ENCODE measurements at places on chromosomes 2 and 18.

DNA sequence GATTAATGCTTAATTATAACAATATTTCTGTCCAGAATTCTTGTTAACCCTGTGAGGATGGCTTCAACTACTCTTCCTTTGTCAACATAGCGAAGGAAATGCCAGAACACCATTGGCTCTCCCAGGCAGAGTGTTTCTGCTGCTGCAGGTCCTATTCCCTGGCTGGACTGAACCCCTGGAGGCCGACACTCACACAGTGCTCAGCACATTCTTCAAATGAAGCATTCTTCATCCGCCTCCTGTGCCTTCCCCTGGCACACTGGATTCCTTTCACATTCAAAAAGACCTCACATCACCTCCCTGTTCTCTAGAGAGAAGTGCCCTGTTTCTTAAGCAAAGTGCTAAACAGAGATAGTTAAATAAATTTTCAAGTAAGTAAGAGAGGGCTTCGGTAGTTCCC, 187.3 kb upstream of the MSH6 start:
- no peak for DNase-seq

DNA sequence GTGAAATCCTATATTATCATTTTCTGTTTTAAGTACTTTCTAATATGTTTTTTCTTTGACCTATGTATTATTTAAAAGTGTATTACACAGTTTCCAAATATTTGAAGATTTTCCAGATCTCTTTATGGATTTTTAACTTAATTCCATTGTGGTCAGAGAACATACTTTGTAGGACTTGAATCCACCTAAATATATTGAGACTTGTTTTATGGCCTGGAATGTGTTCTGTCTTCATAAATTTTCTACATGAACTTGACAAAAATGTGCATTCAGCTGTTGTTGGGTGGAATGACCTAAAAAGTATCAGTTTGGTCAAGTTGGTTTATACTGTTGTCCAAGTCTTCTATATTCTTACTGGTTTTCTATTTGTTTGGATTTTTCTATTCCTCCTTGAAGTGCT, 33.8 kb upstream of the TMEM247 start:
- DNase-seq = no peak

GRCh38 chr2:219907011-219907365, 279.6 kb downstream of the SLC4A3 start:
- DNase-seq = no peak

GRCh38 chr2:181289698-181290097, 167.5 kb upstream of the ITGA4 start:
- DNase-seq = no peak

DNA sequence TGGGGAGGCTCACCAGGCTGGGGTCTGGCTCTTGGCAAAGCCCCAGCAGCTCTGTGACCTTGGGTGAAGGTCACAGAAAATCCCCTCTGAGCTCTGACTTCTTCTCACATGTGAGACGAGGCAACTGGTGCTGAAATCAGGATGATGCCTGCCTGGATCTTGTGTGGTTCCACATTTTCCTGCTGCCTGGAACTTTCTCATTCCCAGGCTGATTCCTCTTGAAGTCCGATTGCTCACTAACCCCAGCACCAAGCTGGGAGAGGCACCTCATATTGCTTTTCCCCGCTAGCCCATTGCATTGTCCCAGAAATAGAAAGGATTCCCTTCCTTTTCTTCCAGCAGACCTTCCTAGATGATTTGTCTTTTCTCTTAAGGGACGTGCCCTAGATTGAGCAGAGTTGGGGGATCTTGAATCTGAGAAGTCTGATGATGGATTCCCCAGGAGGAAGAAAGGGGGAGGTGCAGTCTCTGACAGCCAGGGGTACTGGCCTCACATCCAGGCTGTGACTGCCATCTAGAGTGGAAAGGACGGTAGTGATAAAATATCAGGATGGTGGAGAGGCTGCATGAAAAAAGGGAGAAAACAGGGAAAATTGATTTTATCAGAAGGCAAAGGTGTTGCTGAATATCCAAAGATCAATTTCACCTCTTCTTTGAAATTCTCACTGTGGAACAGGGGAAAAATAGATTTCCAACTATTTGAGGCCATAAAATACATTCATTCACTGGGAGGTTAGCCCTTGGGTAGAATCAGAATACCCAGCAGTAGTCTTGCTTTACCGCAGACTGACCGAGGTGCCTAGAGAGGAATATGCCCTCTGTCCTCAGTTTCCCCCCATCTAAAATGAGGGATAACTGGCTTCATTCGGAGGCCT, 96.3 kb downstream of the FAM210A start:
- DNase-seq = no peak

DNA sequence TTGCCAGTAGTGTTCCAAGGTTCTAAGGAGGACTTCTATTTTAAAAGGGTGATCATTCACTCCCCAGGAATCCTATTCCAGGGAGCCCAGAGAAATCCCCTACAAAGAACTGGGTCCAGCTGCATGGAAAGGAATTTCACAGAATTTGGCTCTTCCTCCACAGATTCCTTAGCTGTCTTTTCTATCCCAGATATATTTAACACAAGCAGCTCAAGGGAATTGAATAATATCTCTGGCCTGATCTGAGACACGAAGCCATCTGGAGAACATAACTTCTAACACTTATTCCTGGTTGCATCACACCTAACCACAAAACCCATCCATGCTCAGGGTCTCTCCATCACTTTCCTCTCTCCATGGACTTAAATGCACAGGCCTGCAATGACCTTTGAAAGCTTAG, 306.7 kb upstream of the ACVR2A start:
- no peak for DNase-seq

DNA sequence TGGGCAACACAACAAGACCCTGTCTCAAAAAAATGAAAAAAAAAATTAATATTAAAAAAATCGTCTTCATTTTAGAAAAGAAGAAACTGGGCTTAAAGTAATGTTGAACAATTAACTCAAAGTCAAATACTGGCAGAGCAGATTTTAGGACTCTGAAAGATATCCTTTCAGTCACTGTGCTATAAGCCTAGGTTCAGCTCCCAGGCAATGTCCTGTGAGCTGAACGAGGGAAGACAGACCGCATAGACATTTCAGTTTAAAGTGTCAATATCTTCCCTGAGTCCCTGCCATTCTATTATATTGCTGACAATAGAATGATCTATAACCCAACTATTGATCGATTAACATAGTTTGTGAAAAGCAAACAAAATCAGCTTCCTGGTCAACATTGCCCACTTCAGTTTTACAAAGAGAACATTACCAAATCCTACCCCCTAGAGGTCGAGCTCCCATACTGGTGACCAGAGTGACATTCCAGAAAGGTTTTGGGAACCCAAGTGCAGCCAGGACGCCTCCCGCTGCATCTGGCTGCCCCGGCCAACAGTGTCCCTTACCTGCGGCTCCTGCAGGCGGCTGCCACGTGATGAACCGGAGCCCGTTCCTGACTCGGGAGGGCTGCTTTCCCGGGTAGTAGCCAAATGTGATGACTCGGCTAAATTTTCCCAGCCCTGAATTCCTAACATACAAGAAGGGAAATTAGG, 639 bp downstream of the MRO start:
- DNase-seq = no peak

DNA sequence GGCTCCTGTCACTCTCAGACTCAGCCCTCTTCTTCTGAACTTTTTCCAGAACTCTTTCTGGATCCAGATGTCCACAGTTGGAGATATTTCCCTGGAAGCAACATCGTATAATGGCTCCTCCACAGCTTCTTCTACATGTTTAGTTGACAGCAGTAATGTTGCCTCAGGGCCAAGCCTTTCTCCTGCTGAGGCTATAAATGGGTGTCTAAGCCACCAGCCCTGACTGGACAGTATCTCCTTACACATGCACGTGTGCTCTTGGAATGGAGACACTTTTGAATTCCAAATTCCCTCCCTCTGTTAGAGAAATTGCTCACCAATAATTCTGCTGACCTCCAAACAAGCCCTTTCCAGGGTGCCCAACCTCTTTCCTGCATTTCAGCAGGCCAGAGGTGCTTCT, 156.2 kb upstream of the PIK3C3 start:
- DNase-seq = no peak

DNA sequence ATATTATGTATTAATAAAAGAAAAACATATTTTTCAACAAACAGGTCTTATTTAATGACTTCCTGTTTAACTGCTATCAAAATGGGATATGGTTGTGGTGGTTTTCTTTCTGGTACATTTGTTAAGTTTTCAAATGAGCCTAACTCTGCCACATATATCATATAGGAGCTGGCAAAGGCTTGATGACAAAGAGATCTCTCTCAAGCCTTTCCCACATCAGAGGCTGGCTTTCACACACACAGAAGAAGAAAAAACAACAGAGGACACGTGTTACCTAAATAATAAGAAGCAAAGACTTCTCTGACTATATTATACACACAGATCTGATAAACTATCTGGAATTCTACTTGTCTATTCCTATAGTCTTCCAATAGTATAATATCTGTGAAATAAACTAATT, 46.1 kb downstream of the CFAP36 start:
- no peak for DNase-seq

GRCh38 chr18:67276638-67277037, 239.9 kb downstream of the DSEL start:
- DNase-seq = no peak

- no peak for DNase-seq
Measured at GRCh38 chr2:17748745-17749144, 4.9 kb downstream of the SMC6 start.

DNA sequence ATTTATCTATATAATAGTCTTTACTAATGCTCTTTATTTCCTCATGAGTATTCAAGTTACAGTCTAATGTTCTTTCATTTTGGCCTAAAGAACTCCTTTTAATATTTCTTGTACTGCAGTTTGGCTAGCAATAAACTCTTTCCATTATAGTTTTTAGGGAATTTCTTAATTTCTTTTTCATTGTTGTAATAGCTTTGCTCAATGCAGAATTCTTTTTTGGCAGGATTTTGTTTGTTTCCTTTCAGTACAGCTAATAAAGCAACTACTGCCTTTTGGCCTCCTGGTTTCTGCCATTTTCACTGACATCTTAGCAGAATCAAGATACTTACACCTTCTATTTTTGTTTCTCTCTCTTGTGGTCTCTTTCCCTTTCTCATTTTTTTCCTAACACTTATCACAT, 390.4 kb upstream of the RGPD4 start:
- DNase-seq = no peak

DNA sequence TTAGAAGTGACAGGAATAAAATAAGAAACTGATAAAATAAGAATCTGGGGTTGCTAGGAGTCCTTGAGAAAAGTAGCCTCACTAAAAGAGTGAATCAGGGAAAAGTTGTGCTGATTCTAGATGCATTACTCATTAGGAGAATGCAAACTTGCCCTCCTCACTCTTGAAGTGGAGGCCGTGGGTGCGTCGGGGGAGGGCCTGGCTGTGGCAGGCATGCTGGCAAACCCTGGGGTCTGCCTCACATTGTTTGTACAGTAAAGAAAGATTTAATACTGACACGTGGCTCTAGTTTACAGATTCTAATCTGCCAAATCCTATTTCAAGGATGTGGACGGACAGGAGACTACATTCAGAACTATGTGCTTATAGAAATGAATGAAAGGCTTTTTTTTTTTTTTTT, 41.9 kb downstream of the TANC1 start:
- DNase-seq = no peak

DNA sequence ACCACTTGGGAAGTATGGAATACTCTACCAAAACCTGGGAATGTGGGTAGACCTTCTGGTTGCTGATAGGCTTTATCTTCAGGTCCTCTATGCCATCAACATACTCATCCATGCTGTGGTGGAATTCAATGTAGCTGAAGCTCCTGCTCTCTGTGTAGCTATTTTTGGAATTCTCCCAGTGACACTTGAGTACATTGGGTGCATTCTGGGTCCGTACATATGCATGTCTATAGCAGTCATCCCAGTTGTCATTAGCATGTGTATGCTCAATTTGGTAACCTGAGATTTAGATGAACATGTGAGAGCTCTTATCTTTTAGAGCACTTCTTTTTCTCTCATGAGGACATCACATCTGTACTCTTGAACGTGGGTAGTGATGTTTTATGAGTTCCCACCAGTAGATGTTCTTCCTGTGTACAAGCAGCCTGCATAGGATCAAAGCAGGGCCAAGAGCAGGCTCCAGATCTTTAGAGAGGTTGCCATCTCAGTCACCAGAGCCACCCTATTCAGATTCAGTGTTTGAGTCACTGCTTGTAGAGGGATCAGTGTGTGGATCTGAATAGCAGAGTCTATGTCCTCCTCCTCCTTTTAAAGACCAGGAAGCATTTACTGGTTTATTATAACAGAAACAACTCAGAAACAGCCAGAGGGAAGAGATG, 65.9 kb downstream of the MGAT5 start:
- no peak for DNase-seq

GRCh38 chr2:11169333-11169732, 14.1 kb downstream of the SLC66A3 start:
- no peak for DNase-seq

GRCh38 chr2:28981620-28982376, 700 bp downstream of the TOGARAM2 start:
- no peak for DNase-seq

- no peak for DNase-seq
Measured at GRCh38 chr18:58803978-58804377, 60.7 kb upstream of the ZNF532 start.

GRCh38 chr18:41324934-41325333, 630.1 kb upstream of the PIK3C3 start:
- no peak for DNase-seq

GRCh38 chr18:80233899-80234298, 13.4 kb downstream of the PARD6G start:
- DNase-seq = no peak

- DNase-seq = no peak
Measured at GRCh38 chr2:57107353-57107752, 923.6 kb downstream of the CCDC85A start.

- DNase-seq = no peak
Measured at GRCh38 chr2:64203858-64204632, 59.8 kb upstream of the PELI1 start.

DNA sequence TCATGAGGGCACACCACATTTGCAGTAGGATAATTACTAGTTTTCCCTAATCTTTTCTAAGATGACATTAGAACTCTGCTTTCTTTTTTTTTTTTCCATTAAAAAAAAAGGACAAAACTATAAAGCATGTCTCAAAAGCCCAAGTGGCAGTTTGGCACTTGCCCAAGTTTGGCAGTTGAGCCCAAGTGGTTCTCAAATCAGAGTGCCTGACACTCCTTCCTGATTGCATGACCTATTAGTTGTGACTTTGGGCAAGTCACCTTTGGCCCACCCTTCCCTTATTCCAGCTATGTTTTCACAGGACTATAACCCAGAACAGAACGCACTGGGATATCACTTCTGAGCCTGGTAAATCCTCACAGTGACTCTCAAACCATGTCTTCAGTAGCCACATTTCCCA, 273.0 kb downstream of the CCDC85A start:
- no peak for DNase-seq
